ENCODE measurements at places on chromosomes 11 and 22.

DNA sequence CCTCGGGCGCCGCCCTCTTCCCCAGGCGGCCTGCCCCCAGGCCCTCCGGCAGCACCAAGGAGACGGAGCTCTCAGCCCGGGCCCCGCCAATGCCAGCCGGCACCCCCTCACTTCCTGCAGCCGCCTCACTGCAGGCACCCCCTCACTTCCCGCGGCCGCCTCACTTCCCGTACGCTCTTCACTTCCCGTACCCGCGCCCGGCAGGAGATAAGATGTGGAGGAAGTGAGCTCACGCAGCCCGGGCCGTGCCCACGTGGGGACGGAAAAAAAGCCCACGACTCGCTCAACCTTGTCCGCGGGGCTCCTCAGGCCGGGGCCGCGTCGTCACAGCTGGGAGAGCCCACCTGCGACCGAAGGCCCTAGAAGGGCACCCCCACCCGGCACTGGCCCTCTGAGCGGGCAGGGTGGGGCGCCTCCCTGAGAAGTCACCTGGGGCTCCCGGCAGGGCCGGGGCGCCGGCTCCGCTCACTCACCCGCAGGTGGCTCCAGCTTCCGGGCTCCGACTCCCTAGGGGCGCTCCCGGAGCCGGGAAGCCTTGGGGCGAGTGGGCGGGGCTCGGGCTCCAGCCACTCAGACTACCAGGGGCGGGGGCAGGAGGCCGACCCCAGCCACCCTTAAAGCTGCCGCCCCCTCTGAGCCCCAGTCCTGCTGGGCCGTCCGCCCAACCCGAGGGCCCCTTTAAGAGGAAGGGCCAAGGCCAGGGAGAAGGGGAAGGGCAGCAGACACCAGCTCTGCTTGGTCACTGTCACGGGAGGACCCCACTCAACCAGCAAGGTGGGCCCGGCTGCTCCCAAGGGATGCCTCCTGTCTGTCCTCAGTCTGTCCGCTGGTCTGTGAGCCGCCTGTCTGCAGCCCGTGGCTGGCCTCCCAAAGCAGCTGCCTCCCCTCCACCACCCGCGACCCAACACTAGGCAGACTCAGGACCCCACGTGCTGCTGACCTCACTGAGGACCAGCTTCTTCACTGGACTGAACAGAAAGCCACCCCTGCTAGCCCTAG is 31.4 kb downstream of the PISD start:
- peak; percentile 88 for DNase-seq

- DNase-seq = peak; percentile 49
Measured at GRCh38 chr11:5004424-5005274, 10.0 kb downstream of the OR51L1 start.

GRCh38 chr11:1916986-1917522 is 2.4 kb upstream of the TNNT3 start:
- DNase-seq = no peak

DNA sequence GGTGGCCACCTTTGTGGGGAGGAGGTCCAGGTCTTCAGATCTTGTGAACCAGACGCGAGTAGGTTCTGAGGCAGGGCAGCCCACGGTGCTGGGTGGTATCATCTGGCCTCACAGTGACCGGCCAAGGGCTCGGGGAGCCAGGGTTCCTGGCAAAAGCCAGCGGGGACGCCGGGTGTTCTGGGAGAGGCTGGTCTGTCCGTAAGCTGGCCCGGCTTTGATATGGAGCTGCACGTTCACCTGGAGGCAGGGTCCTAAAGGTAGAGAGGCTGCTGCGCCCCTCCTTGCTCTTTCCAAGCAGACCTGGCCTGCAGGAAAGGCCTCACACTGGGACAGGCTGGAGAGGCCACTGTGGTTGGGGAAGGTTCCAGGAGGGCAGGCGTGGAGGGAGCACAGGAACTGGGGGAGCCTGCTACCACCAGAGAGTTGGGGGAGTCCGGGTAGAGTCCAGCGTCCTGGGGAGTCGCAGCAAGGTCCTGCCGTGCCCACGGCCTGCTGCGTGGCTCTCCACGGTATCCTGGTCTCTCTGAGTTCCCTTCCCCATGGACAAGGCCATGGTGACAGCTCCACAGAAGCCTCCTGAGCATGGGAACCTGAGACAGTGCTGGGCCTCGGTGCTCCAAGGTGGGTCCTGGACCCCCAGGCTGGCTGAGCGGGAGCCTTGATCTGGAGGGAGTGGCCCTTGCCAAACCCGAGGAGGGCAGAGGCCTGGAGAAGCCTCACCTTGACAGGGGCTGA is 452.4 kb upstream of the B3GAT1 start:
- no peak for DNase-seq

DNA sequence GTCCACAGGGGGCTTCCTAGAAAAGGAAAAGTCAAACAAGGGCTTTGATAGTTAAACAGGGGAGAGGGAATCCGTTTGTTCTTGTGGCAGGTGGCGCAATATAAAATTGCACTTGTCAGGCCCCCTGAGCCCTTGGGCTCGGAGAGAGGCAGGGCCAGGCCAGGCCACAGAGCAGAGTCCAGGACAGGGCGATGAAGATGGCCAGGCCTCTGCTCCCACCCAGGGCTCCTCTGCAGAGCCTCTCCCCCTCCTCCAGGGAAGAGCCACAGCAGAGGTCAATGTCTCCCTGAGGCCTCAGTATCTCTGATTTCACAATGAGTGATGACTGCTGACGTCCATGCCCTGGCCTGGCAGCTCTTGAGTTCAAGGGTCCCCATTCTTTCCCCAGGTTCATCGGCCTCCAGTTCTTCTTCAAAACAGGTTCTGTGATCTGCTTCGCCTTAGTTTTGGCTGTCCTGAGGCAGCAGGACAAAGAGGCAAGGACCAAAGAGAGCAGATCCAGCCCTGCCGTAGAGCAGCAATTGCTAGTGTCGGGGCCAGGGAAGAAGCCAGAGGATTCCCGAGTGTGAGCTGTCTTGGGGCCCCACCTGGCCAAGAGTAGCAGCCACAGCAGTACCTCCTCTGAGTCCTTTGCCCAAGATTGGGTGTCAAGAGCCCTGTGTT is 36.4 kb upstream of the TPBGL start:
- DNase-seq = no peak

DNA sequence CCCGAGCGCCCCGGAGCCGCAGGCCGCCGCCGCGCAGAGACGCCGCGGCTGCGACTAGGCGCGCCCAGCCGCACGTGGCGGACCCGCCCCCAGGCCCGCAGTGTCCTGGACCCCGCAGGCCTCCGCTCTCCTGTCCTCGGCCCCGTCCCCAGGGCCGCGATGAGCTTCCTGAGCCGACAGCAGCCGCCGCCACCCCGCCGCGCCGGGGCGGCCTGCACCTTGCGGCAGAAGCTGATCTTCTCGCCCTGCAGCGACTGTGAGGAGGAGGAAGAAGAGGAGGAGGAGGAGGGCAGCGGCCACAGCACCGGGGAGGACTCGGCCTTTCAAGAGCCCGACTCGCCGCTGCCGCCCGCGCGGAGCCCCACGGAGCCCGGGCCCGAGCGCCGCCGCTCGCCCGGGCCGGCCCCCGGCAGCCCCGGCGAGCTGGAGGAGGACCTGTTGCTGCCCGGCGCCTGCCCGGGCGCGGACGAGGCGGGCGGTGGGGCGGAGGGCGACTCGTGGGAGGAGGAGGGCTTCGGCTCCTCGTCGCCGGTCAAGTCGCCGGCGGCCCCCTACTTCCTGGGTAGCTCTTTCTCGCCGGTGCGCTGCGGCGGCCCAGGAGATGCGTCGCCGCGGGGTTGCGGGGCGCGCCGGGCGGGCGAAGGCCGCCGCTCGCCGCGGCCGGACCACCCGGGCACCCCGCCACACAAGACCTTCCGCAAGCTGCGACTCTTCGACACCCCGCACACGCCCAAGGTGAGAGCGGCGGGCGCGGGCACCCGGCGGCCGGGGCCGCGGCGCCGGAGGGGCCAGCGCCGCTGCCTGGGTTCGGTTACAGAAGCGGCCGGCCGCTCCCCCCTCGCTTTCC is 528 bp downstream of the WEE1 start:
- no peak for DNase-seq

GRCh38 chr11:121372671-121373429 is 79.3 kb upstream of the SORL1 start:
- peak; percentile 40 for DNase-seq

DNA sequence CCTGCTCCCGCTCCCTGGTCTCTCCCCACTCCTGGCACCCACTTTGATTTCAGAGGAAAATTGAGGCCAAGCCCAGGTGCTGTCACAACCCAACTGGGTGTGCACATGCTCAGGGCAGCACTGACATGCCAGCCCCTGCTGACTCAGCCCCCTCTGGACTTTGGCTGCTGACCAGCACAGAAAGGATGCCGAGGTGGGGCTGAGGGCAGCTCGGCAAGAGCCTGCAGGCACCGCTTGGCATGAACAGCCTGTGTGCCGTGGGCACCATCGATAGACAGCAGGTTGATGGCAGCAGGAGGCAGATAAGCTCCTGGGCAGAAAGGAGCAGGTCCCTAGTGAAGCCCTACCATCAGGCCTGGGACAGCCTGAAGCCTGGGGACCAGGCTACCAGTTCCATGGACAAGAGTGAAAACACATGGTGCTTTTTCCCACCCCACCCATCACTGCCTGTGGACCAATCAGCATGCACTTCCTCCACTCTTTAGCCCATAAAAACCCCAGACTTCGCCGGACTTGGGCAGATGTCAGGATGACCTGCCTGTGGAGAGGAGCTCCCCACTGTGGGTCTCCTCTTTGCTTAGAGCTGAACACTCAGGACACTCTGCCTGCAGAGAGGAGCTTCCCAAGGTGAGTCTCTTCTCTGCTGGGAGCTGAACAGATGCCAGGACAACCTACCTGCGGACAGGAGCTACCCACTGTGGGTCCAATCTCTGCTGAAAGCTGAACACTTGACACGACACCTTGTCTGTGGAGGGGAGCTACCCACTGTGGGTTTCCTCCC is 832.3 kb downstream of the DLG2 start:
- no peak for DNase-seq

DNA sequence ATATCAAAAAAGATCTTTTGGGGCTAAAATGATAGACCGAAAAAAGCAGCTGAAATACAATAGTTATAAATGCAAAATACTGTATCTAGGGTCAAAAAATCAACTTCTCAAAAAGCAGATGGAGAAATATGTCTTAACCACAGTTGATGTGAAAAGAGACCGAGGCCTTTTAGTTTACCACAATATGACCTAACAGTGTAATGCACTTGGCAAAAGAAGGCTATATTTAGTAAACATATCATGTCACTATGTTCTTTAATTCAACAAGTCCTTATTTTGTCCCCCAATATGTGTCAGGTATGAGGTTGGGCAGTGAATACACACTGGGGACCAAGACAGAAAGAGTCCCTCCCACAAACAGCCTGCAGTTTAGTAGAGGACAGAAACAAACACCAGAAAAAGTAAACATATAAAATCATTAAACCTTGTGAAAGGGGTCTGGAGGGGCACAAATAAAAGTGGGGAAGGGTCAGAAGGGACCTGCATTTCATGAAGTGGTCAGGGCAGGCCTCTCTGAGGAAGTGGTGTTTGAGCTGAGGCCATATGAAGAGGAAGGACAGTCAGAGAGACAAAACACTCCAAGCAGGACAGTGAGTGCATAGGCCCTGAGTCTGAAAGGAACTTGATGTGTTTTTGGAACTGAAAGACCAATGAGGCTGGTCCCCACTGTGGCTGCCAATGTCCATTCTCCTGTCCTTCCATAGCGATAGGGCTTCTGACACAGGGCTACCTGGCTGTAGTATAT is 53.4 kb downstream of the LIF start:
- peak; percentile 39 for DNase-seq

GRCh38 chr11:129933891-129934290 is 38.5 kb upstream of the NFRKB start:
- no peak for DNase-seq

Measured in suppressor macrophage treated with lipopolysaccharide for 4 hours (primary cell).